ENCODE measurements at places on chromosomes 7 and 10.

GRCh38 chr10:20418286-20418685, 478.8 kb downstream of the NEBL start:
- DNase-seq = no peak

DNA sequence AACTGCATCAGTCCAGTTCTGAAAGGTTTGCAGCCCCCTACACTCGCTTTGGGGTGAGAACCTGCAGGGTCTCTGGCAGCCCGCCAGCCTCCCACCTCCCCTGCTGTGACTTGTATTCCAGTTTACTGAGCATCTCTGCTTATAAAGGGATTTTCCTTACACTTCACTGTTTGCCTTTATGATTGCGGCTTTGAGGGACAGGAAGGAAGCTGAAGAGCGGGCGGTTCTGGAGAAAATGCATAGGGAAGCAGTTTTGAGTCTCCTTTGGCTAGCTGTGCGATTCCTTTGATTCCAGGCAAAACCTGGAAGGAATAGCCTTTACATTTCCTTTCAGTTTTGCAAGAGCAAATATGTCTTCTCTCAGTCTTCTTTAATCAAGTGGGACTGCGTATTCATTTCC, 65.0 kb upstream of the TRIM8 start:
- no peak for DNase-seq

GRCh38 chr7:132059141-132059540, 502.7 kb upstream of the PODXL start:
- DNase-seq = no peak

DNA sequence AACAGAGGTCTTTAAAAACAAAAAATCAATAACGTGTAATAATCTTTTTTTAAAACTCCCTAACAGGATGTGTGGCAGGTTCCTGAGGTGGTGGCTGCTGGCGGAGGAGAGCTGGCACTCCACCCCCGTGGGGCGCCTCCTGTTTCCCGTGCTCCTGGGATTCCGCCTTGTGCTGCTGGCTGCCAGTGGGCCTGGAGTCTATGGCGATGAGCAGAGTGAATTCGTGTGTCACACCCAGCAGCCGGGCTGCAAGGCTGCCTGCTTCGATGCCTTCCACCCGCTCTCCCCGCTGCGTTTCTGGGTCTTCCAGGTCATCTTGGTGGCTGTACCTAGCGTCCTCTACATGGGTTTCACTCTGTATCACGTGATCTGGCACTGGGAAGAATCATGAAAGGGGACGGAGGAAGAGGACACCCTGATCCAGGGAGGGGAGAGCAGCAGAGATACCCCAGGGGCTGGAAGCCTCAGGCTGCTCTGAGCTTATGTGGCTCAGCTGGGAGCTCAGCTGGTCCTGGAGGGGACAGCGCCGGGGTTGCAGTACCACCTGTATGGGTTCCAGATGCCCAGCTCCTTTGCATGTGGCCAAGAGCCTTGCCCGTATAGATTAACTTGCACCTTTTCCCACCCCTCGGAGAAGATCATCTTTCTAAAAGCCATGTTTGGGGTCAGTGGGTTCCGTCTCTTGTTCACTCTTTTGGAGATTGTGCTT, 16.7 kb upstream of the AZGP1 start:
- DNase-seq = no peak

GRCh38 chr10:97861924-97862323, 12.3 kb downstream of the GOLGA7B start:
- no peak for DNase-seq

DNA sequence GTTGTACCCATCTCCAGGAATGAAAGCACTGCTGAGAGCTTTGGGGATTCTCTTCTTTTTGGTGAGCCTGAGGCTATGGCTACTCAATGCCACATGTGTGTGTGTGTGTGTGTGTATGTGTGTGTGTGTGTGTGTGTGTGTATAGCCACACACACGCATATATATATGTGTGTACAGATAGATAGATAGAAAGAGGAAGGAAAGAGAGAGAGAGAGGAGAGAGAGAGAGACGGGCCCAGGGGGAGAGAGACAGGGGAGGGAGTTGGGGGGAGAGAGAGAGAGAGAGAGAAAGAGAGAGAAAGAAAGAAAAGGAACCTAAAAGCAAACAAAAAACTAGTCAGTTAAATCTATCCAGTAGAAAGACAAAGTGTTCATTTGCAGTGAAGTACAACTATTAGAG, 8.3 kb downstream of the SLC13A4 start:
- DNase-seq = no peak

DNA sequence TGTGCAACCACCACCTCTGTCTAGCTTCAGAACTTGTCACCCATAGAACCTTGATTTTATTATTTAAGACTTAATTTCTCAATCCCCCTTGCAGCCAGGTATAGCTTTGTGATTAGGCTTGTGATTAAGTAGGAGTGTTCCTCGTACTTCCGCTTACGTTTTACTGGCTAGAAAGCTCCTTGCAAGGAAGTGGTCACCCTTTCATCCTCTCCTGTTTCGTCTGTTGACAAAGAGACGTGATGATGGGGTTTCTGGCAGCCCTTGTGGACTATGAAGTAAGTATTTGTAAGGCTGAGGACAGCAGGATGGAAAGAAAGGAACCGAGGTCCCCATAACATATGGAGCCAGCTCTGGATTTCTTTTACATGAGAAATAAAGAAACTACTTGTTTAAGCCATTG, 86.5 kb upstream of the KDM7A start:
- DNase-seq = no peak

All from keratinocyte (primary cell).